ENCODE measurements at places on chromosomes 1 and 21.
A peak's percentile ranks its signal among the peaks of the same experiment; 100 is the strongest.

GRCh38 chr1:182185136-182185535 lies 123.6 kb upstream of the ZNF648 start:
- DNase-seq = no peak

- no peak for DNase-seq
These were observed 66.7 kb downstream of the RGL1 start for GRCh38 chr1:183871601-183872000.

DNA sequence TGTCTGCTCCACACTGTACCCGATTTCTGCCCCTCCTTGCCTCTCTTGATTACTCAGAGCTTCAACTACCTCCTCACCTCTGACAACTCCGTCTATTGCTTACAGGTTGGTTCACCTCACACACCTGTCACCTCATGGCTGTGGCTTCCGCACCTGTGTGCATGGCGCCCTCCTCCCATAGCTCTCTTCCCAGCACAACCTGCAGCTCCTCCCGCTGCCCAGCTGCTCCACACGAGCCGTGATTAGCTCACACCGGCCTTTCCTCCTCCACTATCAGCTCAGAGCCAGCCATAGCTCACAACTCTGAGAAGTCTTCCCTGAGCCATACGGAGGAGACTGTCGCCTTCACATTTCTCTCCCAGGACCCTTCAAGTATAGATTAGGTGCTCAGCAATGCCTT lies 67.5 kb downstream of the GNG4 start:
- no peak for DNase-seq

GRCh38 chr1:187624812-187625545 lies 796.2 kb downstream of the PLA2G4A start:
- no peak for DNase-seq

DNA sequence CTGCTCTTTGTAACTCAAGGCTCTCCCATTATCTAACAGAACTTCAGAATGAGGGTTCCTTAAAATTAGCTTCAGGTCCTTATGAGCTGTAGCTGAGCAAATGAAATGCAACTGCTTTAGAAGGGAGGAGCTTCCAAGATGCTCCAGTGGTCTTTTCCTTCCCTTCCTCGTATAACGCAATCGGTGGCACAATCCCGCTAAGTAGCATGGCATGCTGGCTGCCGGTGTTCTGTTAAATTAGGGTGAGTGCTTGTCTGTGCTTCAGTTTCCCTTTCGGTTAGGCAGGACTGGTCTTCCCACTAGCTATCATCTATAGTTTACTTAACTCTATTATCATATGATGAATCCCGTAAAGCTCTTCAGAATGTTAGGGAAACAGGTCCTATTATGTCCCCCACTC lies 917 bp downstream of the KIAA0040 start:
- peak; percentile 53 for DNase-seq

- no peak for DNase-seq
These were observed 729.6 kb upstream of the PTBP2 start for GRCh38 chr1:95991787-95992520.

- DNase-seq = no peak
These were observed 925.9 kb downstream of the LTN1 start for GRCh38 chr21:28066596-28067387.

- DNase-seq = no peak
These were observed 26.2 kb downstream of the ITPKB start for GRCh38 chr1:226712742-226713419.

DNA sequence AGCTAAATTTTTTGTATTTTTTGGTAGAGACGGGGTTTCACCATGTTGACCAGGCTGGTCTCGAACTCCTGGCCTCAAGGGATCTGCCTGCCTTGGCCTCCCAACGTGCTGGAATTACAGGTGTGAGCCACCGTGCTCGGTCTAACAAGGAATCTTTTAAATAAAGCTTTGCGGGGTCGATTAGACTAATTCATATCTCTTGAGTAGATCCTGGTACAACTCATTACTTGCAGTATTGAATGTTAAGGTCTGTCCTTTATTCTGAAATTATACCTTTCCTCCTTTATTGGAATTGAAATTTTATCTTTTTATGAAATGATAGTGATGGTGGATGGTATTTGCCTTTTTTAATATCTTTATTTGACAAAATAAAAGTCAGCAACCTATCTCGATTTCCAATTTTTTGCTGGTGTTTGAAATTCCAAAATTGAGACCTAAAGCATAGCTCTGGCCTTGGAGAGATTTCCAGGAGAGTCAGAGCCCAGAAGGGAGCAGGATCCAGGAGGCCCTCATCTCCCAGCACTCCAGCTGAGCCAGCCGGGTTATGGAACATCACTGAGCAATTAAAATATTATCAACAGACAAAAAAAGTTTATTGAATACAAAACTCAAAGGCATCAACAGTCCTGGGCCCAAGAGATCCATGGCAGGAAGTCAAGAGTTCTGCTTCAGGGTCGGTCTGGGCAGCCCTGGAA lies 4.7 kb downstream of the S100A2 start:
- no peak for DNase-seq

DNA sequence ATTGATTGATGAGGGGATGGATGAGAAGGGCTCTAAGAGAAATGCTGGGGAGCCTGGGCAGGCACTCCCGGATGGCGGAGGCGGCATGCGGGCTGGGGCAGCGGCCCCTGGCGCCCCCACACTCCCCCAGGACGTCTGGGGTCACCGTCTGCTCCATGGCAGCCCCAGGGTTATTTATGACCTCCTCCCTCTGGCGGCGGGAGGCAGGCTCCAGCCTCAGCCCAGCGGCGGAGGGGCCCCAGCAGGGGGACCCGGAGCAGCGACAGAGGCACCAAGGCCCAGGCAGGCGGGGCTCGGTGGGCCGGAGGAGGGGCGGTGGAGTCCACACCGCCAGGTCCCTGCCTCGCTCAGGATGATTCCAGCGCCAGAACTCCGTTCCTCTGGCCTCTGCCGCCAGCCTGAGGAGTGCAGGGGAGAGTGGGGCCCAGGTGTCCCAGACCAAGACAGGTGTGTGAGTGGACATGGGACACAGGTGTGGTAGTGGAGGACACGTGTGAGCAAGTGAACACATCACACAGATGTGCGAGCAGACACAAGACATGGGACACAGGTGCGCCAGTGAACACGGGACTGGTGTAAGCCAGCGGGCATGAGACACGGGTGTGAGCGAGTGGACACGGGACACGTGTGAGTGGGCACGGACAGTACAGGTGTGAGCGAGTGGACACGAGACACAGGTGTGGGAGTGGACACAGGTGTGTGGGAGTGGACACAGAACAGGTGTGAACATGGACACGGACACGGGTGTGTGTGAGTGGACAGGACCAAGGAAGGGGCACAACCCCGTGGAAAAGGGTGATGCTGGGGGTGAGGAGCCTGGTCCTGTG lies 2.5 kb upstream of the SAMD11 start:
- peak; percentile 48 for DNase-seq

DNA sequence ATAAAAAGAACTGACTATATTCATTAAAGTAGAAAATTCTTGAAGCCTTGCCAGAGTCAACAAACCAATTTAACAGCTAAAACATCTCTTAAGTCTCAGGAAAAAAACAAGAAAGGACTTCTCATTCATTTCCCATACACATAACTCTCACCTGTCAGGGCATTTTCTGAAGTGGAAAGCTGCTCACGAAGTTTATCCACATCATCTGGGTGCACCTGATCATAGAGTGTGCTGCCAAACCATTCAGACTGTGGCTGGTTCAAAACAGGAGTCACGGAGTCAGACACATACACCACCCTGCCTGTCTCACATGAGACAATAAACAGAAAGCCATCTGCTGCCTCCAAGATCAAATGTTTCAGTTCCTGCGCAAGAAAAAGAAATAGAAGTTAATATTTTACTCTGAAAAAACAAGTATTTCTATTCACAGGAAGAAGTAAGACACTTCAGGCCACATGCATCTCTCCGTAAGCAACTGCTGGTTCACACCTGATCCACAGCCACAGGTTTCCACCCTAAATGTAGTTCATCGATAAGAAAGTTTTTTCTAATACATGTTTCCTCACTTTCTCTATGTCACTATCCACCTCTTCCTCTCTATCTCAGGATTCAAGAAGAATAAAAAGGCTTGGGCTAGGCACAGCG lies 28.2 kb upstream of the CTSK start:
- no peak for DNase-seq
